Renal cortical epithelial cell (primary cell): ENCODE measurements at places on chromosomes 11 and 22.

- no peak for DNase-seq
Observed at GRCh38 chr11:104510169-104510568, 346.2 kb upstream of the PDGFD start.

DNA sequence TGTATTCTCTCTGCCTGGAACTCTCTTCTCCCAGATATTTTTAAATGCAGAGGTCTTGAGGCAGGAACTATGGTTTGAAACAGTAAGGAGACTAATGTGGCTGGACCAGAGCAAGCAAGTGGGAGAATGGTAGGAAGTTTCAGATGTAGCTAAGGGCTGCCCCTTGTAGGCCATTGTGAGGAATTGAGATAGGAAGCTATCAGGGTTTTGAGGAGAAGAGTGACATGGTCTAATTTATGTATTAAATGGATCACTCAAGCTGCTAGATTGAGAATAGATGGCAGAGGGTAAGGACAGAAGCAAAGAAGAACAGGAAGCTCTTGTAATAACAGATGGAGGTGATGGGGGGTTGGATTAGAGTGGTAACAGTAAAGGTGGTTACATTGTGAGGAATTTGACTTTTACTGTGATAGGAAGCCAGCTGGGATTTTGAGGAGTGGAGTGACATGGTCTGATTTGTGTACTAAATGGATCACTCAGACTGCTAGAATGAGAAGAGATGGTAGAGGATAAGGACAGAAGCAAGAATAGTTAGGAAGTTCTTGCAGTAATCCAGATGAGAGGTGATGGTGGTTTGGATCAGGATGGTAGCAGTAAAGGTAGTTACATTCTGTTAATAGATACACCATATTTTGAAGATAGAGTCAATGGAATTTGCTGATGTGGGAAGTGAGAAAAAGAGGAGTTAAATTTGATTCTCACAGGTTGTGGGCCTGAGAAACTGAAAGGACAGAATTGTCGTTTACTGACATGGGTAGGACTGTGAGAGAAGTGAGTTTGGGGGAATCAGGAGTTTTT lies 63.0 kb downstream of the HIPK3 start:
- no peak for DNase-seq

DNA sequence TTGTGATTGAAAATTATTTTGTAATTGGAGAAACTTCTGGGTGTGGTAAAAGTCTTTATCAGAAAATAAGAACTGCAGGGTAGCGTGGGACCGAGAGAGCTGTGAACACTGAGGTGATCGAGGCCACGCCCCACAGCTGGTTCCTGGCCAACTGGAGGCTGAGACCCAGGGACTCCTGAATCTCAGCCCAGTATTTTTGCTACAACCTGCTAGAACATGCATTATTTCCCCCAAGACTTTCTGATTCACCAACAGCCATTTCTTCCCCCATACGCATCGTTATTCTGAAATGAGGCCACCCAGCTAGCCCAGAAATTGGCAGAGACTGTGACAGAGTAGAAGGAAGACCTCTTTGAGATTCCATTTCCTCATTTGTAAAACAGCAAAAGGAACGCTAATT lies 3.4 kb upstream of the FGF19 start:
- no peak for DNase-seq

GRCh38 chr22:49544286-49544685 lies 283.4 kb downstream of the BRD1 start:
- no peak for DNase-seq

DNA sequence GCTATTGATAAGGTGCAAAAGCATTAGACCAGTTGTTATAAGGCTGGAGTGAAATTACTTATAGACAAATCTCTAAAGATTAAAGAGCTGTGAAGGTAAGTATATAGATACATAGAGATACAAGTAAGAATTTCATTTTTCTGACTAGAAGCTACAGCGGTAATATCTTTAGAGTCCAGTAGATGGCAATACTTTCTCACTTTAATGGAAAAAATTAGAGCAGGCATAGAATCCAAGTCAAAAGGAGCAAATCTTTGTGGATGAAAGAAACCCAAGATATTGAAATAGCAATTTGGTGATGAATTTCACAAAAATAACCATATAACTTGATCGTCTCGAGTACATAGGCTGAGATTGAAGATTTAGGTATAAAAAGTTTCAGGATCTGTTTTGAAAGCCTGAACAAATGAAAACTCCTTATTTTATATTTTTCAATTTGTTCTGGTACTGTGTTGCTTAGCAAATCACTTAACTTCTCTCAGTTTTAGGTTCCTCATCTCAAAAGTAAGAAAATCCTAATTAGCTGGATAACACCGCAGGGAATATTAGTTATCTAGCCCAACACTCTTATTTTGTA lies 81.9 kb downstream of the UVRAG start:
- peak; percentile 47 for DNase-seq

GRCh38 chr11:16310943-16311342 lies 45.4 kb downstream of the SOX6 start:
- no peak for DNase-seq

DNA sequence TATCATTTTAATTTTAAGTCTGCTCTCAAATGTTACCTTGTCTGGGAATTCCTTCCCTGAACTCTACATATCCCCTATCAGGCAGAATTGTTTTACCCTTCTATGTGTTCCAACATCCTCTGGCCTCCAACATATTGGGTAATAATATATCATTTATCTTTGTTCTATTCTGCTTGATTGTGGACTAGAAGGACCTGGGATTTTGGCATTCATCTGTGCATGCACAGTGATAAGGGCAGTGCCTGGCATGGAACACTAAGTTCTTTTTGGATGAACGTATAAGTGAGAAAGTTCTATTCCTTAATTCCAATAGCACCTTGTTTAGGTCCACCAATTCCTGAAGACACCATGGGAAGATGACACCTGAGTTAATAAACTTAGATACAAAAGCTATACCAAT lies 1.2 kb upstream of the MS4A2 start:
- DNase-seq: no peak

GRCh38 chr11:64230985-64231365 lies 627 bp downstream of the DNAJC4 start:
- DNase-seq: no peak

DNA sequence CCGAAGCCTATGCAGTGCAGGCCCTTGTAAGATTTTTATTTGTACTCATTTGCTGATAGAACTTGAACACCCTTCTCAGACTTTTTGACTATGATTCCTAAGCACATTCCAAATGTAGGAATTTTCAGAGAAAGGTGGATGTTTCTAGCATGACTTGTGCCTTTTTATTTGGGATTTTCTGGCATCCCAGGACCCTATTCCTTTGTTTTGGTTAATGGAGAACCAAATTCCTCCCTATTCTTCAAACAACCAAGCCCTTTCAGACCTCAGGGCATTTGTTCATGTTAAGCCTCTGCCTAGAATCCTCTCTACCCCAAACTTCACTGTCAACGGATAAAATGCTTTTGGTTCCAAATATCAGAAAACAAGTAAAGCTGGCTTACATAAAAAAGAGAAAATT lies 371.1 kb downstream of the DDX10 start:
- DNase-seq: no peak

DNA sequence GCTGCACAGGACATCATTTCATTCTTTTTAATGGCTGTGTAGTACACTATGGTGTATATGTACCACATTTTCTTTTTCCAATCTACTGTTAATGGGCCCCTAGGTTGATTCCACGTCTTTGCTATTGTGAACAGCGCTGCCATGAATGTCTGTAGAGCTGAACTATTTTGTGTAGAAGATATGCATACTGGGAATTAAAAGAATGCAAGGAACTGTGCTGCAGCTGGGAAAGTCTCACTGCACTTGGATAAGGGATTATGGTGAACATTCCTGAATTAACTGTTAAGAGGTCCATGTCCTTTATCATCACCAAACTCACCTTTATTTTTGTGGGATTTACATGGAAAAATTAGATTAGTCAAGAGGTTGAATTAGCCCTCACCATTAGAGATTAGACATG lies 224.7 kb downstream of the SNX19 start:
- DNase-seq: no peak

GRCh38 chr11:72727521-72727920 lies 24.7 kb downstream of the ARAP1 start:
- no peak for DNase-seq

DNA sequence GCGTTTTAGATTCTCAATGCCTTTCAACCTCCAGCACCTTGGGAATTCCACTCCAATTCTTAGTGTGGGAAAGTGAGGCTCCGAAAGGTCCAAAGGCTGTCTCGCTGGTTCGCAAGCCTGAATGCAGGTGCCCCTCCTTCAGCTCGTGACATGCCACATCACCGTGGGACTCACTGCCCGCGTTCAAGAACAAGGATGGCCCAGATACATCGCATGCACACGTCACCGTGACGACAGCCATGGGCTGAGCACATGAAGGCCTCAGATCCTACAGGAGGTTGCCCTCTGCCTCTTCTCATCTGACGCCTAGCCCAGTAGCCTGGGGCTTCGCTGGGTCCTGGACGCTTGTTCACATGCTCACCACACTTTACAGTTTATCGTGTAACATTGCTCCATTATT lies 4.4 kb upstream of the LINC01488 start:
- no peak for DNase-seq

GRCh38 chr11:77636731-77637344 lies 756 bp downstream of the CLNS1A start:
- DNase-seq: no peak

DNA sequence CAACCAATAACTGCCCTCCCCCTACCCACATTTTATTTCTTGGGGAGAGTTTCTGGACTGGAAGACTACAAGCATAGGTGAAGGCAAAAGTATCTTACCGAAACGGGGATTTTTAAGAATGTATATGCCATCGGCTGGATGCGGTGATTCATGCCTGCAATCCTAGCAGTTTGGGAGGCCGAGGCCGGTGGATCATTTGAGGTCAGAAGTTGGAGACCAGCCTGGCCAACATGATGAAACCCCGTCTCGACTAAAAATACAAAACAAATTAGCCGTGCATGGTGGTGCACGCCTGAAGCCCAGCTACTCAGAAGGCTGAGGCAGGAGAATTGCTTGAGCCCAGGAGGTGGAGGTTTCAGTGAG lies 20.8 kb upstream of the SLN start:
- no peak for DNase-seq

DNA sequence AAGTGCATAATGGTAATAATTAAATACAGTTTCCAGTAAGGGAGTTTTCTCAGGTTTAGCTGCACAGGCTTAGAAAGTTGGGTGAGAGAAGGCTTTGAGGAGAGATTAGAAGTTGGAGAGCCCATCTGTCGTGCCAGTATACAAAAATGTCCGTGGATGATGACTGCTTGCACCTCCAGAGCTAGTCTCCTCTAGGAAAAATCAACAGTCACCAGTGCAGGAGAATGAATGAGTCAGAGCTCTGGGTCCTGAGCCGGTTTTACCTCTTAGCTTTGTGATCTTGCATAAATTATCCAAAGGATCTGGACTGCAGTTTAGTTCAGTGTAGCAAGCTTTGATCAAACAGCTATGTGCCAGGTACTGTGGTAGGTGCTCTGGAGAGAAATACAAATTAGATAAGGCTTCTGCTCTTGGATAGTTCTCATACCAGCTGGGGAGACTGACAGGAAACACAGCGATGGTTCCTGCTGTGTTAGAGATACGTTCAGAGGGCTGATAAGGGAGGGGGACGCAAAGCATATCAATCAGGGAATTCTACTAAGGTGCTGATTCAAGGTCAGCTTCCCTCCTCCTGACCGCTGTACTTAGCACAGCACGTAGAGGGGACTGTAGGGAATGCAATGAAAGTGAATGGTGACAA lies 125.9 kb downstream of the TEAD1 start:
- DNase-seq: peak; percentile 96

GRCh38 chr11:11422411-11423128 lies 69.5 kb upstream of the CSNK2A3 start:
- peak; percentile 89 for DNase-seq

DNA sequence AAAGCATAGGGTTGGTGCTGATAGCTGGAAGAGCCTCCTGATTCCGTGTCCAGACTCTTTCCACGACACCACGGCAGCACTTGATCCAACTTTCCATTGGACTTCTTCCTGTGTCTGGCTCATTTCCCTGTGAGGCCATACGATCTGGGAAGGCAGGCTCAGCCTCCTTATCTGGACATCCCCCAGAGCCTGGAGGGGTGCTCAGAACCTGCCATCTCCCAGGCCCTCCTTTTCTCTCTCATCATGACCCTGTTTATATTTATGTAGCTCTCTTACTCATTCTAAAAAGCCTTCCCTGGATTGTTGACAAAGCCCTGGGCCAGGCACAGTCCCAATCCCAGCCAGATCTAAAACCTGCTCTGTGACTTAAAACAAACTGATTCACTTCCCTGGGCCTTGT lies 7.8 kb upstream of the BCL9L start:
- DNase-seq: no peak

DNA sequence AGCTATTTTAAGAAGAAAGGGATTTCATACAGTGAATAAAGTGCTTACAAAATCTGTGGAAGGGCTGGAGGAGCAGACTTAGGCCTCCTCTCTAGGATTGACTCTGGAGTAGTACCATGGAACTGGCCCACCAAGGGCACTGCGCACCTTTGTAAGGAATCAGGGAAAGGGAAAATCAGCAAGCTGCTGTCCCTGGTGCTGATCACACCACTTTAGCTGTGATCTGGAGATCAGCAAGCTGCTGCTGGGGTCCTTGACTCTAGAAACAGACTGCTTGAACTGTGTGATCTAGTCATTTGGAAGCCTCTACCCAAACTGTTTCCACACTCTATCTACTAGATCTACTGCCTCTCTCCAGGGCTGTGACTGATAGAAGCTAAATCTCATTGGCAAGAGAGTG lies 18.4 kb upstream of the TECTA start:
- no peak for DNase-seq

DNA sequence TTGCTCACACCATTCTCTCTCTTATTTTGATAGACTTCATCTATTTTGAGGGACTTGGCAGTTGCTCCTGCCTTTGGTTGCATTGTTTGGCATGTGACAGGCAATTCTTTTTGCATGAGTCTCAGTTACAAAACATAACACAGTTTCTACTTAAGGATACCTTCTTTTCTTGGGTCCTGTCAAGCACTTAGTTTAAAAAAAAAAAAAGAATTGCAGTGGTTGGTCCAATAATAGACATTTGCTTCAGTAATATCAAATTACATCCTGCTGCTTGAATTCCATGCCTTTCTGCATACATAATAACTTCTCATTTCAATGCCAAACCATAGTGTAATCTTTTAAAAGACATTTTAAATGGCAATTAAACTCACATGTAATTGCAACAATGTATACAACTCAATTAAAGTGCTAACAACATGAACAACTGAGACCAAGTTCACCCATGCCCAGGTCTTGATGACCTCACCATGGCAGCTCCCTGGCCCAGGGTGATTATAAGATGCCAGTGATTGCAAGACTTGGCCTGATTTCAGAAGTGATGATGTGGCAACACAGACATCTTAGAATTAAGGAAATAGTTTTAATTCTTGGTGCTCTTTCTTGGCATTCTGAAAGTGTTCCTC lies 32.2 kb upstream of the PLET1 start:
- peak; percentile 94 for DNase-seq

GRCh38 chr11:68271023-68271780 lies 571 bp downstream of the C11orf24 start:
- peak; percentile 61 for DNase-seq

- DNase-seq: peak; percentile 75
Observed at GRCh38 chr22:49815641-49816091, 12.0 kb downstream of the BRD1 start.

- no peak for DNase-seq
Observed at GRCh38 chr22:39219071-39220039, 25.4 kb downstream of the PDGFB start.

- no peak for DNase-seq
Observed at GRCh38 chr11:133515107-133515506, 17.2 kb downstream of the OPCML start.

- DNase-seq: no peak
Observed at GRCh38 chr11:120689596-120690275, 178.2 kb downstream of the GRIK4 start.

- DNase-seq: no peak
Observed at GRCh38 chr22:22906907-22907550, 19.4 kb downstream of the IGLL5 start.
